Muscle of back (tissue), 13 donors: ENCODE measurements at places on chromosomes 7 and 10. TPM values are rescaled to one million over a fixed set of nuclear protein-coding genes. Genes with fewer than 3 reads are reported as not detected.

DNA sequence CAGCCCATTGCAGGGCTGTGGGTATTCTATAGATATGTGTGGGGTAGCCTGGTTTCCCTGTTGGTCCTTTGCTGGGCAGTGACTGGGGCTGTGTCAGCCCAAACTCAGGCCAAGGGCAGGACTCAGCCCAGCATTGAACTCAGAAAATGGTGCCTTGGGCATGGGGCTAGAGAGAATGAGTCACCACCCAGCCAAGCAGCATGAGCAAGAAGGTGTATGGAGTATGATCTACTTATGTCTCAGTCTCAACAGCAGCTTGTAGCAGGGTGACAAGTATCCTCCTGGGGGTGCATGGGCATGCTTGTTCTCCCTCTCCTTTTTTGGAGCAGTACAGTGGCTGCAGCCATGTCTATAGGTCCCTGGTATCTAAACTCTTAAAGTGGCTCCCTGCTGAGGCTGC is 32.0 kb downstream of the STK31 start:
- DNase-seq: no peak

GRCh38 chr7:151779678-151780077 is 97.2 kb downstream of the PRKAG2 start:
- no peak for DNase-seq

DNA sequence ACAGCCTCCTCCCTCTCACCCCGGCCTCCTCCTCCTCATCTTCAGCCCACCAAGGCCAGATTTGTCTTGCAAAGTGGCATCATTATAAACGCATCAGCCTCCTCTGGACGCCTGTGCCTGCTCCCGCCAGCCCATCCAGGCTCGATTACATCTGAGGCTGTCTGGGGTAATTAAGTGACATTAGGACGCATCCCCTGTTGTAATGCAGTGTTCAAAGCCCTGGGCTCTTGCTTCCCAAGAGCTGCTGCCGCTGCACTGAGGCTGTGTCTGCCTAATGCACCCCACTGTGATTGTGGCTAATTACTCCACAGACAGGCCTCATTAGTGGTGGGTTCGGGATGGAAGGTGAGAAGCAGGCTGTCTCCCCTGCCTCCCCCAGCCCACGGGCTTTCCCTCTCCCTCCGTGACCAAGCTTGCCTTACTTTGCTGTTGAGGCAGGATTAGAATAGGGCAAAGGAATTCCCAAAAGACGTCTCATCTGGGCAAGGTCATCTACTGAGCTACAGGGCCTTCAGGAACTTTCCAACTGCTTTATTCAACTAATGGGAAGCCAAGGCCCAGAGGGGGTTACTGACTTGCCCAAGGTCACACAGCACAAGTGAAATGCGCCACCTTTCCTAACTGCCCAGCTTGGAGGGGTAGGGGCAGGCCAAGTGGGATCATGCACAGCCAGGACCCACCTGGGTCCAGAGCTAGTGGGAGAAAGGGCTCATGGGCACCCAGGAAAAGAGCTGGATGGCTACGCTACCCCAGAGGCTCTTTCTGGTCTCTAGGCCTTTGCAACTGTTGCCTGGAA is 66.2 kb upstream of the PCBD1 start:
- DNase-seq: no peak

DNA sequence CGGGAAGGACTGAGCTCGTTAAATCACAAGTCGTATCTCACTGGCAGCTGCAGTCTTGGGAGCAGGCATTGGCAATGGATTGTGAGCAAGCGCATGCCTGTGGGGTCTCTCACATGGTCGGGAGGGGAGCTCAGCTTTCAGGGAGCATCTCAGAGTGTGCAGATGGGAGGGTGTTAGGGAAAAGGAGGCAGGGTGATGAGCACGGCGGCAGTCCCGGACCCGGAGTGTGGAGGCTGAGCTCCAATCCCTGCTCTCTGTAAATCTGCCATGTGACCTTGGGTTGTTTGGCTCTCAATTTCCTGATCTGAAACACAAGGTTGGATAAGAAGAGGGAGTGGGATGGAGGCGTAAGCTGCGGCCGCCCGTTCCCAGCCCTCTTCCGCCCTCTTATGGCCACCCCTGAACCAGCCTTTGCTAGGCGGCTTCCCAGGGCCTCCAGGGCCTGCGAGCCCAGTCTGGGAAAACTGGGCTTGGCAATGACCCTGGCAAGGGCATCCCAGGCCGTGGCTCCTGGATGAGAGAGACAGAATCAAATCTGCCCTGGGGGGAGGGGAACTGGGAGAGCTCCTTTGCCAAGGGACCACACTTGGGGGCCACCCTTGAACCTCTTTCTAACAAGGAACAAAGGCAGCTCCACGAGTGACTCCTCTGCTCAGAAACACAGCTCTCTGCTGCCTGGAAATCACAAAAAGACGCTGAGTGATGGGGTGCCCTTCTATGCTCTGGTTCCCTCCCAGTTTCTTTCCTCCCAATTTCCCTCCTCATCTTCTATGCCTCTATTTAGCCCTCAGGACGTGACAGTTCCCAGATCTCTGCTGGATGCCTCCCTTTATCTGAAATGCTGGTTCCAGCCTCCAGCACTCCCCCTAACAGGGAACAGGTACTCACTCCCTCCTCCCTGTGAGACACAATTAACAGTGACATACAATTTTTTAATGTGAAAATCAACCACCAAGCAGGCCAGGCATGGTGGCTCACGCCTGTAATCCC is 41.7 kb upstream of the LOXL4 start:
- DNase-seq: peak; percentile 68

DNA sequence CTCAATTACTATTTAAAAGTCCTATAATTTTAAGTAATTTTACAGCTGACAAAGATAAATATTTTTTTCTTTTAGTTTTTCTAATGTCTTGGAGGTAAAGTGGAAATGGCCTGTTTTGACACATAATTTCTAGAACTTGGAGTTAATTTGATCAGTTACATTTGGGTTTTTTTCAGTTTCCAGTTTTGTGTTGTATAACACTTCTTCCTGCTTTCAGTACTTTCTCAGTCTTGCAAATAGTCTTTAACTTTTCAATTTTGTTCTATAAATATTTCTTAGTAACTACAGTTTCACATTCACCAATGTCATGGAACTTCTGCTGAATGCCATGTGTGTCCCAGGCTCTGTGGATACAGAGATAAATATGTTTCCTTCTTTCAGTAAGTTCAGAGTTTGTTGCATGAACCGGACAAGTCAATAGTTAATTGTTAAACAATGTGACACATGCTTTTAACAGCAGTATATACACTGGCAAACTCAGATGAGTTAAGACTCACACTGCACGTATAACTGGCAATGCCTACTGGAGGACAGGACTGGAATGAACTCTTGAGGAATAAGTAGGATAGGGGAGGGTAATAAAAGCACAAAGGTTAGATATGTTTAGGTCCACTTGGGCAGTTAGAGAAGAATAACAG is 4.6 kb downstream of the SHOC2 start:
- no peak for DNase-seq

Gene AIMP2
- polyA plus RNA-seq: 30.2 TPM

DNA sequence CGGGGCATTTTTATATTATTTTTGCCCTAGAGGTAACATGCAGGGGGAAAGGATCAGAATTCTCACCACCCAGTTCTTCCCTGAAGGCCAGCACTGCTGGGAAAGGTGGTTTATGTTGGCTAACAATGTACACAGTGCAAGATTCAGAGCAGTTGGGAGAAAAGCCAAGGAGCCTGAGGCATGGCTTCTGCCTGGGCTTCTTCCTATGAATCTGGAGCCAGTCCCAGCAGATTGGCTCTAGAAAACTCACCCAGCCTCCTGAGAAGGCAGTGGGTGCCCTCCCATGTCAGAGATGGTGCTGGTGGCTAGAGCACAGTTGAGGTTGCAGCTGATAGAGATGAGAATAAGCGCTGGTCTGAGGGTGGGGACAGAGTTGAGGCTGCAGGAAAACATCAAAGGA is 44.7 kb upstream of the GPR26 start:
- no peak for DNase-seq

- DNase-seq: no peak
Measured at GRCh38 chr7:34837316-34837715, 179.3 kb downstream of the NPSR1 start.

DNA sequence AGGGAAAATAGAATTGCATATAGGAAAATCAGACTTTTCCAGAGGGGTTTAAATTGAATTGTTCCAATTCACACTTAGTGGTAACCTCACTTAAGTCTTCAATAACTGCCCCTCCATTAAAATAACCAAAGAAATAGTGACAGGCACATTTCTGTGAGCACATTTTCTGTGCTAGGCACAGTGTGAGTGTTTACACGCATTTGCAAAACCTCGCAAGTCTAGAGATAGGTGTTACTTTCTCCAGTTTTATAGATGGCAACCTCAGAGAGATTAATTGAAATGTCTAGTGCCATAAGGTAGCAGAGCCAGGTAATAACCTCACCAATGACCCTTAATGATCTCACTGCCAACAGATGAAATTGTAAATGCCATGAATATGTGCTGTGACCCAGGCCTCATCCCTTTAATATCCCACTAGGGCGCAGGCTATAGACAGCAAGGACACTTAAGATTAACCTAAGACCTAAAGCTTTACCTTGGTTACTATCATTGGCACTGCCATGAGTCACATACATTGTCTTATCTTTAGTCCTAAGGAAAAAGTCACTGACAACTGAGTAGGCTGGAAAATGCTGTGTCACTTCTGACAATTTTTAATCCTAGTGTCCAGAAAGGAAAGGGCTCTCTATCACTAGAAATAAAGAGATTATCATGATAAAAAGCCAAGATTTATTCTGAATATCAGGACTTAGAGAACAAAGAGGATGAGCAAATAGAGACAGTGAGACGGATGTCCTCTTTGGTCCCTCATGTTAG is 187.8 kb downstream of the PPP1R17 start:
- no peak for DNase-seq

DNA sequence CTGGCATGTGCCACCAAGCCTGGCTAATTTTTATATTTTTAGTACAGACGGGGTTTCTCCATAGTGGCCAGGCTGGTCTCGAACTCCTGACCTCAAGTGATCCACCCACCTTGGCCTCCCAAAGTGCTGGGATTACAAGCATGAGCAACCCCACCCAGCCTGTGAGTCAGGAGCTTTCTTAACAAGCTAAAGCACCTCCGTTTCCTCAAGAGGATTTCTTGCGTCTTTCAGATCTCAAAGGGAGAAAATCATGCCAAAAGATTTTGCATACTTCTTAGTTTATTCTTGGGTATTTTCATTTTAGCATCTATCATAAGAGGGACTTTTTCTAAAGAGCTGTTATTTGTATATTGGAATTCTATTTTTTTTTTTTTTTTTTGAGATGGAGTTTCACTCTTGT is 47.9 kb upstream of the FOXK1 start:
- no peak for DNase-seq

- no peak for DNase-seq
Measured at GRCh38 chr10:69888882-69889584, 87.3 kb downstream of the COL13A1 start.

Gene PARD3
- polyA plus RNA-seq: 42.5 TPM

Gene RBM28
- 47.8 TPM for polyA plus RNA-seq

DNA sequence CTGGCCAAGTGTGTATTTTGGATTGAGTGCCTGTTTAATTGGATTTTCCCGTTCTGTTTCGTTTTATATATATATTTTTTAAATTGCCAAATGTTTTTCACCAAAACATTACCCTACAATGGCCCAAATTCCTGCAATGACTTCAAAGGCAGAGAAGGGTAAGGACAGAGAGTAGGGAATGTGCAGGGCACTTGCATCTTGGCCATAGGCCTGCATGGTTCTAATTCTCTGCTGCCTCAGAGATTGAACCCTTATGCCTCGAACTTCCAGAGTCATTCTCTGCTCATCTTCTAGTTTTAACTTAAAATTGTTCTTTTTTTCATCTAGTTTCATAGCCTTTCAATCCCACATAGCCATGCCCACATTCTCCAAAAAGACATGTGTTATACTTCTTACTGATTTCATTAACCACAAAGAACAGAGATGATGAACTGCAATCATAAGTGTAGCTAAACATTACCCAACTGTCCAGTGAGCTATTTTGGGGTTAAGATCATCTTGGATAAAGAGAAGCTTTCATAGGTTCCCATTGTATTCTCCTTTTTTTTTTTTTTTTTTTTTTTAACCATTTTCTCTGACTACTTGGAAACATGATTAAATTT is 177.6 kb downstream of the PLXDC2 start:
- DNase-seq: no peak

GRCh38 chr10:2356670-2357069 is 619.3 kb upstream of the ADARB2 start:
- DNase-seq: no peak

DNA sequence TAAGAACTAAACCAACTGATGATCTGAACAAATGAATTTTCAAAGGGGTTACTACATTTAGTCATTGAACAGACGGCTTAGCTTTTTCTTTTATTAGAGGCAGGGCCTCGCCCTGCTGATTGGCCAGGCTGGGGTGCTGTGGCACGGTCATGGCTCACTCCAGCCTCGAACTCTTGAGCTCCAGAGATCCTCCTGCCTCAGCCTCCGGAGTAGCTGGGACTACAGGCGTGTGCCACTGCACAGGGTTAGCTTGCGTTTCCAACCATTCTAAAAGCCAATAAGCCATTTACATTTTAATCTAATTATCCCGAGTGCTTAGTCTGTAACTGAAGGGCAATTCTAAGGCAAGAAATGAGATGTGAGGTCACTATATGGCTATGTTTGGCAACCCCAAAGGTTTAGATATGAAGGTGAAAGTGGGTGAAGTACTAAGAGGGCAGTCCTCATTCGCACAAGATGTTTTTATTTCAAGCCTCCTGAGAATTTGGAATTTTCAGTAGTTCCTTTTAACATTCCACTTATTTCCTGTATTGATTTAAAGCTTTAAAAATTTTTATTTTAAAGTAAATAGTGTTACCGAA is 1.6 kb upstream of the CDK13 start:
- peak; percentile 18 for DNase-seq

Gene SLC13A1
- polyA plus RNA-seq: not detected

Gene NACAD
- polyA plus RNA-seq: 4.2 TPM

DNA sequence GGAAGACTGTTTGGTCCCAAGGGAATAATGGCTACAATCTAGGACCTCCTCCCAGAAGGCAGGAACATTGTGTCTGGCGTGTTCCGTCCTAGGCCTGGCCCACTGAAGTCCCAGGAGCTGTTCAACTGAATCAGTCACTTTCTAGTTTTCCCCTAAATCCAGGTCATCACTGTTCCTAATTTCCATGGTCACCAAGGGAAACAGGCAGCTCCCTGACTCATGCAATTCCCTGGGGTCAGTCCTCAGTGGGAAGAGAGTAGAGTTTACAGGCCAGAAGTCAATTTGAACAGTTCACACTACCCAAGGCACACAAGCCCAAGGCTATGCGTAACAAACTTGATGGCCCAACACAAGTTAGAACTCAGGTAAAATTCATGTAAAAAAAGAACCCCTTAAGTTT is 44.0 kb downstream of the CREB3L2 start:
- DNase-seq: no peak

DNA sequence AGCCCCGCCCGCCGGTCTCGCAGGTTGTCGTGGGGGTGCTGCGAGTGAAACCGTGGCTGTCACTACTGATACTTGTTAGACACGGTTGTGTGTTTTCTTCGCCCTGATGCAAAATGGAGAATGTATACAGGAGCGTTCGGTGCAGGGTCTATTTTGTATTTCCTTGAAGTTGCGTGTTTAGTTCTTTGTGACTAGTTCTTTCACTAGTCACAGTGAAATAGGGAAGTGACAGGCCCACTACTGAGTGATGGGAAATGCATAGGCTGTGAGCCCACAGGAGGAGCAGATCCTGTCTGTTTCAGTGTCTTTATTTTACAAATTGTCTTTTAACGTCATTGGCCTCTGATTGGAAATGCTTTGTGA is 675 bp downstream of the ABRAXAS2 start:
- DNase-seq: peak; percentile 8
